CD14-positive monocyte (primary cell): ENCODE measurements at places on chromosomes 13 and 19.

DNA sequence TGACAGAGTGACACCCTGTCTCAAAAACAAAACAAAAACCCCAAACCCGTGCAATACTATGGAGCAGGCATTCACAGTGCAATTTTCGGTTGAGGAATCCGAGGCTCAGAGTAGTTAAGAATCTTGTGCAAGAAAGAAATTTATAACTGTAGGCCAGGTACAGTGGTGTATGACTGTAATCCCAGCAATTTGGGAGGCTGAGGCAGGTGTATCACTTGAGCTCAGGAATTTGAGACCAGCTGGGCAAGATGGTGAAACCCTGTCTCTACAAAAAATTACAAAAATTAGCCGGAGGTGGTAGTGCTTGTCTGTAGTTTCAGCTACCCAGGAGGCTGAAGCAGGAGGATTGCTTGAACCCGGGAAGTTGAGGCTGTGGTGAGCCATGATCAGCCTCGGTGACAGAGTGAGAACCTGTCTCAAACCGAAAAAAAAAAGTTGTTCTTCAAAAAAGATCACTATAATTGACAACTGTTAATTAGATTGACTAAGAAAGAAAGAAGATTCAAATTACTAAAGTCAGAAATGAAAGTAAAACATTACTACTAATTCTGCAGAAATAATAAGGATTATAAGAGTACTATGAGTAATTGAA is 12.9 kb downstream of the CEACAM1 start:
- DNase-seq, result no peak

GRCh38 chr19:3142292-3142670 is 6.4 kb downstream of the GNA15 start:
- DNase-seq, result peak; percentile 95

- DNase-seq, result no peak
Measured at GRCh38 chr13:34863360-34864135, 78.5 kb upstream of the NBEA start.

GRCh38 chr19:43329989-43330388 is 23.5 kb upstream of the CD177 start:
- no peak for DNase-seq

DNA sequence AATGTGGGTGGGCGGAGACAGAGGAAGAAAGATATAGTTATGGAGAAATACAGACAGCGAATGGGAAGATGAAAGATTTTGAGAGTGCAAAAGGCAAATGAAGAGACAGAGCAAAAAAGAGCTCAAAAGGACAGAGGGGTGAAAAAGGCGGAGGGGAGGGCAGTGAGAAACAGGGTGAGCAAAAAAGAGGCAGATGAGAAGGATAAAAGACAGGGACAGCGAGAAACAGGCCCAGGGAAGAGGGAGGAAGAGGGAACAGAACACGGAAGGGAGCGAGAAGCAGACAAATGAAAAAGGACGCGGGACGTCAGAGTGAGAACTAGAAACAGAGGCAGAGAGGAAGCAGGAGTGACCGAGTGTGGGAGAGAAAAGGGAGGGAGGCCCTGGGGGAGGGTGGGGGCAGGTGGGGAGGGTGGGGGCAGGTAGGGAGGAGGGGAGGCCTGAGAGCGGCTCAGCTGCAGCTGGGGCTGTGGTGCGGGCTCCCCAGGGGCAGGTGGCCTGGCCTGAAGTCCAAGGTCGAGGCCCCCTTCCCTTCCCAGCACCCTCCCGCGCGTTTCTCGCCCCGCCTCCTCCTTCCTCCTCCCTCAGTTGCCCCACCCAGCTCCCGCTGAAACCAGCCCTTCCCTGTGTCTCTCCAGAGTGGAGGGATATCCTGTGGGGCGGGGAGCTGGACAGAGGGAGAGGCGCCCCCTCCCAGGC is 2.9 kb downstream of the KLK1 start:
- DNase-seq, result no peak

DNA sequence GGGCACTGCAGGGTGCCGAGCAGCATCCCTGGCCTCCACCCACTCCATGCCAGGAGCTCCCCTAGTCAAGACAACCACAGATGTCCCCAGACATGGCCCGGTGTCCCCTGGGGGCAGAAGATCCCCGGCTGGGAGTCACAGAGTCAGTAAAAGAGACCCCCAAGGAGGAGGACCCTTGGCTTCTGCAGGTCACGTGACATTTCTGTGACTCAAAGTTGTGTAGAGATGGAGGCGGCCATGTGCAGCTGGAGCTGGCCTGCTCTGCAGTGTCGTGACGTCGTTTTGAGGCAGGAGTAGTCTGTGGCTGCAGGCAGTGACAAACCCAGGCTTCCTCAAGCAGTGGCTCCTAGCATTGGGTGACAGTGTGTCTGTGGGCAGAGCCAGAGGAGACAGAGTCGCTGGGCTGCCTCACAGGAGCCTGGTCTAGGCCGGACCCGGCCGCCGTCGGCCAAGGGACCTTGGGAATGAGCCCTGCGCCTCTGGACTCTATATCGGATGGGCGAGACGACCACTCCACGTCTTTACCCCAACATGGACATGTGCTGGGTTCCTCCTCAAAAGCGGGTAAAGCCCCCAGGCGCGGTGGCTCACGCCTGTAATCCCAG is 7.7 kb upstream of the DIRAS1 start:
- DNase-seq, result no peak

GRCh38 chr19:12727745-12728433 is 4.2 kb upstream of the TNPO2 start:
- no peak for DNase-seq

GRCh38 chr13:27704681-27705080 is 83.0 kb downstream of the POLR1D start:
- DNase-seq, result peak; percentile 6

- DNase-seq, result no peak
Measured at GRCh38 chr13:99960663-99961311, 10.8 kb downstream of the ZIC5 start.

- DNase-seq, result no peak
Measured at GRCh38 chr19:55625004-55625326, 599 bp upstream of the ZNF784 start.

GRCh38 chr19:49136771-49137171 is 17.4 kb downstream of the PPFIA3 start:
- DNase-seq, result no peak

GRCh38 chr13:21901336-21901735 is 230.5 kb downstream of the FGF9 start:
- DNase-seq, result no peak

DNA sequence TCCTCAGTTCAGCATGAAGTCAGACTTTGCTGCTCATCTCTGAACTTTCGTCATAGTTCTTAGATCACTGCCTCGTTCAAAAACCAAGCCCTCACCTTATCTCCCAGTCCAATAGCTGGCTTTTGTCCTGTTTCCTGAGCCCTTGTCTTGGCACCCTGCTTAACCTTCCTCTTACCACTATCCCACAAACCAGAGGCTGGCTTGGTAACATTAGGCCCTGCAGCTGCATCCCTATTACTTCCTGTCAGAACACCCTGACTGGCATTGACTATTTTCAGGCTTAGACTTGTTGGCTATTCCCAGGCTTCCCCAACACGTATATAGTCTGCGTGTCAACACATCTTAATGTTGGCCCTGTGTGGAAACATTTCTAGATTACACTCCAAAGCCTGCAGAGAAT is 172.4 kb downstream of the VWA8 start:
- DNase-seq, result no peak

DNA sequence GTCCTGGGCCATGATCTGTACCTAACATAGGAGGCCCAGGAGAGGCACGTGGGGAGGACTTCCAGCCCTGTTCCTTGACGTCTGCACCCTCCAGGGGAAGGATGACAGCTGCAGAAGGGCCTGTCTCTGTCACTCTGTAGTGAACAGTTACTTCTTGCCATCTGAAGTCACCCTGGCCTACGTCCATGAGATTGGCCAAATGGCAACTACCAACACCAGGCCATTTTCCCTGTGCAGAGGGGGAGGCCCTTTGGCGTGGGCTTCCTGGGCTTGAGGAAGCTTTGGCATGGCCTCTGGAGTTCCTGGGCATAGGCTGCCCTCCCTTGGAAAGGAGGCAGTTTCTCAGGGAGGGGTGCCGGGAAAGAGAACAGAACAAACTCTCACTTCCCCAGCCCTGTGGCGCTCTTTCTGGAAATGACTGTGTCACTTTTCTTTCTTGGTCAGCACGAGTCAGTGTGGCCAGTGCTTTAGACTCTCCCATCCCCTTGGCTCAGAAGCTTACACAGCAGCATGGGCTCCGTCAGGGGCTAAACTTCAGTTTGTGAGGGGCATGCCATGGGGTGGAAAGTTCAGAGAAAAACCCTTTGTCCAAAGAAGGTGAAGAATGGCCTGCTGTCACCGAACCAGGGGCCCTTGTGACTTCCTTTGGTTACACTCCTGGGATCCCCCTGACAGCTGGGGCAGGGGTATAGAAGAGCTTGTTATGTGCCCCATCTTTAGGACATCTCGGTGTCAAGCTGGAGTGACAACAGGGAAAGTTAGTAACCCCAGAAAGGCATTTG is 5.3 kb downstream of the CARM1 start:
- peak; percentile 42 for DNase-seq

GRCh38 chr13:26964278-26965250 is 204.0 kb upstream of the GPR12 start:
- DNase-seq, result no peak

DNA sequence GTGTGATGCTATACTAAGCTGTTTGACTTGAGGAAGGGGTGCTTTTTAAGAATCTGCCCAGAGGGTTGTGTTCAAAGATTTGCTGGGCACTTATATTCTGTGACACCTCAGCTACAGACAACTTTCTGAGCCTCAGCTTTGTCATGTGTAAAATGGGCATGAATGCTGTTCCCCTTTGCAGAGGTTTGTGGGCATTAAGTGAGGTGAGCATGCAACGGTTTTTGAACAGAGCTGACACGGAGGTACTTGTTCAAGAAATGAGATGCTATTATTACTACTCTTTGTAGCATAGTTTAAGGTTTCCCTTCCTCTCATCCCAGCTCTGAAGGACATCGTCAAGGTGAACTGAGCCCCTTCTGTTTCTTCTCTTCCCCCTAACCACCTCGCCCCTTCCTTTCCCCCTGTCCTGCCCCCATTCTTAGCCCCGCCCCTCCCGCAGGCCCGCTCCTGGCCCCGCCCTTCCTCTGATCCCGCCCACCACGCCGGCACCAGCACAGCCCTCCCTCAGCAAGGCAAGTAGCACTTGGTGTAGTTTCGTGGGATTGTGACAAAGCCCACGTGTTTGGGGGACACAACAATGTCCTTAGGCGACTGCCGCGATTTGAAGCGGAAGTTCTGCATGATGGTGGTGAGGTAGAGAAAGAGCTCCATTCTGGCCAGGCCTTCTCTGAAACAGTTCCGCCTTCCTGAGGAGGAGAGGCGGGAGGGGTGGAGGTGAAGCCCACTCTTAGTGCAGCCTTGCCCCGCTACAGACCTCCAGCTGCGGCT is 26.1 kb upstream of the CYP2A7 start:
- peak; percentile 44 for DNase-seq

- DNase-seq, result peak; percentile 9
Measured at GRCh38 chr19:38736036-38736412, 8.2 kb downstream of the CAPN12 start.
